ENCODE measurements at places on chromosomes 5 and 9.

GRCh38 chr5:98428806-98429205, 344.7 kb upstream of the RGMB start:
- no peak for DNase-seq

- no peak for DNase-seq
Measured at GRCh38 chr5:151077967-151078366, 2.9 kb downstream of the TNIP1 start.

- no peak for DNase-seq
Measured at GRCh38 chr5:428754-429452, 14.1 kb upstream of the EXOC3 start.

- DNase-seq: no peak
Measured at GRCh38 chr9:87694236-87694755, 31.6 kb upstream of the CTSL start.

DNA sequence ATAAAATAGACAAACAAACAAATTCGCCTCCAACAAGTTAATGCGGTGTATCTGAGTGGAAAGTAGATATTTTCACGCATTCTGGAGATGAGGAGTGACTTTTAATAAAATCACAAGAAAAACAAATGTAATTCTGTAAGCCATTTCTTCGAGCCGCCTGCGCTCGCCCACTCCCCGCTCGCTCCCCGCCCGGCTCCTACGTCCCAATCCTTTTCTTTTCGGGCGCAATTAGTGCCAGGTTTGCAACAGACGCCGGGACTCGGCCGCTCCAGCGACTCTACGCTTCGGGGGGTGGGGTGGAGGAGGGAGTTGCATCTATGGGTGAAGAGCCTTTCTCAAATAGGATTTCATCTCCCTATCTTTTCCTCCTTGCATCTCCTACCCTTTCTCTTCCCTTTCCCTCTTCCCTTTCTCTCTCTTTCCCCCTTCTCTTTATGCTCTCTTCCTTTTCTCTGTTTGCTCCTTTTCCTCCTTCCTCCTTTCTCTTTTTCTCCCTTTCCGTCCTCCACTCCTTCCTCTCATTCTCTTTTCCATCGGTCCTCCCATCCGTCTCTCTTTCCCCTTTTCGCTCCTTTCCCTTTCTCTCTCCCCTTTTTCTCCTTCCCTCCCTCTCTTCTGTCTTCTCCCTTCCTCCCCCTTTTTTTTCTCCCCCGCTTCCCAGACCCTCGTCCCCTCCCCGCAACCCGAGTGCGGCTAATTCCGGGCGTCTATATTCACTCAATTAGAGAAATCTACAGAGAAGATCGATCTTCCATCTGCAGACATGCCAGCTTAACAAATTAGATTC, 6.1 kb upstream of the OTP start:
- no peak for DNase-seq
